Memory B cell (primary cell): ENCODE measurements at places on chromosomes 3 and 15.

DNA sequence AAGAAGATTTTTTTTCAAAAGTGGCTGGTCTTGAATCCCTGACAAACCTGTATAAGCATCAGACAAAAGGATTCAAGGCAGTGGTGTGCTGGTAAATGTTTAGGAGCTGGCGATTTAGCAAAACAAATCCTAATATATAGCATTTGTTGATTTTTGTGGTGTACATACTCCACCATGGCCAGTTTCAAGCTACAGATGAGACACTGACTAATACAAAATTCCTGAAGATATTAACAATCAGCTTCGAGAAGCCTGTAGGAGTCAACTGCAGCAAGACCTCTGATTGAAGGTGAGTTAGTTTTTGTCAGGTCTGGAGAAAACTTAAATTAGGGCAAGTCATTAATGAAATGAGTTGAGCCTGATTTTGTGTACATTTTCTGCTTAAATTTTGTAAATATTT, 6.7 kb downstream of the STRIT1 start:
- no peak for DNase-seq

GRCh38 chr3:10555263-10555662, 49.9 kb upstream of the ATP2B2 start:
- no peak for DNase-seq

DNA sequence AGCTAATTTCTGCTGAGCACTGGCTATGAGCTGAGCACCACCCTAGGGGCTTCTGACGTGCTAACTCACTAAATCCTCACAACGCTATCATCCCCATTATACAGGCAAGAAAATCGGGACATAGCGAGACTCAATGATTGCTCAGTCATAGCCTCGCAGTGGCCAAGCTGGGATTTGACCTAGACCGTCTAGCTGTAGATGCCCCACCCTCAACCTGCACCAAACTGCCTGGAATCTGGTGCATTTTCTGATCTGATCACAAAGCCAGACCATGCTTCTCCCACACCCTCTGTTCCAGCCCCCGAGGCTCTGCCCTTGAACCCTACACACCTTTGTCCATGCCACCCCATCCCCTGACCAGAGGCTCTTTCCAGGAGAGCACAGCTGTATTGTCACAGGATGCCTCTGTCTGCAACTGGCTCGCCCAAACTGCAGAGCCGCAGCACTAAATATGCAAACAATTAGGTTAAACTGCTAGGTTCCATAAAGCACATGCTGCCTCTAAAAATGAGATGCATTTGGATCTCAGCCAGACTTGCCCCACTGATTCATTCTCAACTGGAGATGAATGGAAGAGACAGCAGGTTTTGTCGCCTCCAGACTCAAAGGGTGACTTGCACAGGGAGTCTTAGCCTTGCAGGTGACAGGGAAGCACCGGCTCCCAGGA, 95.2 kb downstream of the NUP210 start:
- DNase-seq, result no peak

GRCh38 chr15:29854413-29854812, 32.1 kb upstream of the TJP1 start:
- no peak for DNase-seq

DNA sequence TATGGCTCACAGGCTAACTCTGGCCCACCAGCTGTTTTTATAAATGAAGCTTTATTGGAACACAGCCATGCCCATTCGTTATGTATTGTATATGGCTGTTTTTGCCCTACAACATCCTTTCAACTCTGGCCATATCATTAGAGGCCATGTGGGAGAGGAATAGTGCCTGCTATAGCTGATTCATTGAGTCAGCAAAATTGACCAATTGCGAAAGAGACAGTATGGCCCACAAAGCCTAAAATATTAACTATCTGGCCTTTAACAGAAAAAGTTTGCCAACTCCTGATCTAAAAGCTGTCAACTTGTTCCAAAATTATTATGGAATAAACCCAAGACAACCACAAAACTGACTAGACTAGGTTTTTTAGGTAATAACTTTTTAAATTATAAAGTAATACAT, 1.4 kb downstream of the NR1I2 start:
- DNase-seq, result no peak

DNA sequence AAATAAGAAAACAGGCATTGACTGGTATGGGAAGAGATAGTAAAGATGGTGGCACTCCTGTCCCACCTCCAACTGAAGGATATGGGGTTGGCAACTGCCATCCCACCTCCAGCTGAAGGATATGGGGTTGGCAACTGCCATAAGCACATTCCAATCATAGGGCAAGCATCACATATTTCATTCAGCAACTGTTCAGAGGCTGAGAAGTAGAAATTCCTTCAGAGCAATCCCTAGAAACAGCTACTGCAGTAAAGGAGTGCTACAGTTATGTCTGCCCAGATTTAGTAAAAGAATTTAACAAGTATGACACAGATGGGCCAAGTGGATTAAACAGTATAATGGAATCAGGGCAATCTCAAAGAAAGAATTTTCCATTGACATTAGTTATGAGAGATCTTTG, 156.8 kb downstream of the IMPG2 start:
- DNase-seq, result no peak

DNA sequence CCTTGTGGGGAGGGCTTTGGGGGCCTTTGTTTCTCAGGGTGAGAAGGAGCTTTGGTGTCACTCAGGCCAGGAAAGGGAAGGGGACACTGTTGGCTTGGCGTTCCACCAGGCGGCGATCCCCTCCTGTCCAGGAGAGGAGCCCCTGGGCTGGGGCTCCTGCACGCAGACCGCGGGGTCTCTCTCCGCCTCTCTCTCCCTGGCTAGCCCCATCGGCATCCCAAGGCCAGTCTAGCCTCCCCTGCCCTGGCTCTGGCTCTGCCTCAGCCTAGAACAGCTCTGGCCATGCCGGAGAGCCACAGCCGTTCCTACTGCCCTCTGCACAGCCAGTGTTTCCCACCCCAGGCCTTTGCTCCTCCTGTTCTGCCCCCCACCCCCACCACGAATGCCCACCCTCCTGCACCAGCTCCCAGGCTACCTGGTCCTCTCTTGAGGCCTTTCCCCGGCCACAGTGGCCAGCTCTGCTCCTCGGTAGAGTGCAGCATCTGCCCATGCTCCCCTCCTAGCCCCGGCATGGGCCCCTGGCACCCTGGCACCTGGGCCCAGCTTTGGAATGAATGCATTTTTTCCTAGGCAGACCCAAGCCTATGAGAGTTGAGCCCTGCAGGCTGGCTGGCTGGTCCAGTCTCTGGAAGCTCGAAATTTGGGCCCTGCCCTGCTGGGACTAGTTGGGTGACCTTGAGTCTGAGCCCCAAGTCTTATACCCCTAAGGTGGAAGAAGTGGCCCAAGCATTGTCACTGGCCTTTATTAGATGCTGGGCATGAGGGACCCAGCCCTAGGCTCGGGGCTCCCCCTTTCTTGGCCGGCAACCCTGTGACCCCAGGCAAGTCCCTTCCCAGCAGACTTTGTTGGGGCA, 2.4 kb downstream of the PLXNA1 start:
- no peak for DNase-seq

- DNase-seq, result no peak
Observed at GRCh38 chr3:99760031-99760430, 57.6 kb upstream of the CMSS1 start.

DNA sequence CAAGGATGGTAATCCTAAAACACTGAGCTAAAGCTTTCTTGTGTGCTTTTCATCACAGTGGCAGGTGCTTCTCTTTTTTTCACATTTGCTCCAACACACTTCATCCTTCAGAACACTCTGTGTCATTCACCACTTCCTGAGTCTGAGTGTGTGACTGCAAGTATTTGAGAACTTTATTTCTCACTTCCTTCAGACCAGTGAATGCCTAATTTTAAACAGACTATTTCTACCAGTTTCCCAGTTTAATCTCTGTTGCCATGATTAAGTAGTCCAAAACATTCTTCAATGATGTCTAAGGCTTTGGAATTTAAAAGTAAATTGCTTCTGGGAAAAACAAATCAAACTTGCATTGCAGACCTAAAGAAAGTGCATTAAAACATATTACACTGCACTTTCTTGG, 541.2 kb downstream of the RBMS3 start:
- DNase-seq, result no peak

DNA sequence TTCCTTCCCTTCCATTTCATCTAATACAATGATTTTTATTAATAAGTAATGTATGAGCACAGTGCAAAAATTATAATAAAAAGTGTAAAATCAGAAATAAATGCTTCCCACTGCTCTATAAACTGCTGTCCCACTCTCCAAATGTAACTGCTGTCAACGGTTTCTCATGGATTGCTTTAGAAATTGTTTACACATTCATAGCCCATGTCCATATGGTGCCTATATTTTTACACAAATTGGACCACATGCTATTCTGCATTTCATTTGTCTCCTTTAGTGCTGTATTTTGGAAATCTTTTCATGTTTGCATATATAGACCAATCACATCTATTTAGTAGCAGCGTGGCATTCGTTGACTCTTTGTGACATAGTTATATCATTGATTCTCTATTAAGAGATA, 164.7 kb upstream of the SLCO3A1 start:
- DNase-seq, result no peak

- no peak for DNase-seq
Observed at GRCh38 chr3:34038131-34038530, 239.7 kb downstream of the PDCD6IP start.

DNA sequence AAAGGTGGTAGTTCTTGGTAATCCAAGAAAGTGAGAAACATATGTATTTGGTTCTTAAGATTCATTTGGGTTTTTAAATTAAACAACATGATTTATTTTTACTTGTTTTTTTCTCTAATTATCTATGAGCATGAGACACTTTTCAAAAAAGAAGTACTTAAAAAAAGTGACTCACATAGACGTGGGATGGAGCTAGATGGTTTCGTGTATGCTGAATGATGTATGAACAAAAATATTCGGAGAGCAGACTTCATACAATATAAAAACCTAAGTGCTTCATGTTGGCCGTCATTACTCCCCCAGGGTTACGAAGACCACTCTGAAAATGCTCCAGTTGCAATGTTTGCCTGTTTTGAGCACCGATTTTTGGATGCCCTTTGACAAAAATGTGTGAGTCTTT, 90.9 kb downstream of the RORA start:
- DNase-seq, result no peak

GRCh38 chr3:119034256-119035013, at the start of gene IGSF11:
TSS of gene IGSF11 (minus strand) at chr3:119034846. CDS start at chr3:119034582, 264 bp downstream.
- peak; percentile 59 for DNase-seq

DNA sequence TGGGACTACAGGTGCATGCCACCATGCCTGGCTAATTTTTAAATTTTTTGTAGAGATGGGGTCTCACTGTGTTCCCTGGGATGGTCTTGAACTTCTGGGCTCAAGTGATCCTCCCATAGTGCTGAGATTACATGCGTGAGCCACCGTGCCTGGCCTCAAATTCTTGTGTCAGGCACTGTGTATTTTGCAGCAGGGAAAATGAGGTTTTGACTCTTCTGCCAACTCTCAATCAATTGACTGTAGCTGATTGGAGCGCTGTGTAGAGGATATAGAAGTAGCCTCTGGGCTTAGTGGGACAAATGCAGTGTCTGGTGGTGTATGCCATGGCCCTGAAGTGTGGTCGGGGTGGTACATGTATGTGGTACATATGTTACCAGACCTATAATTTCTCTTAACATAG, 152.3 kb downstream of the FNDC3B start:
- no peak for DNase-seq

- no peak for DNase-seq
Observed at GRCh38 chr3:5699811-5700210, 512.3 kb downstream of the EDEM1 start.

GRCh38 chr15:46918462-46919140, 798.7 kb upstream of the SEMA6D start:
- no peak for DNase-seq

DNA sequence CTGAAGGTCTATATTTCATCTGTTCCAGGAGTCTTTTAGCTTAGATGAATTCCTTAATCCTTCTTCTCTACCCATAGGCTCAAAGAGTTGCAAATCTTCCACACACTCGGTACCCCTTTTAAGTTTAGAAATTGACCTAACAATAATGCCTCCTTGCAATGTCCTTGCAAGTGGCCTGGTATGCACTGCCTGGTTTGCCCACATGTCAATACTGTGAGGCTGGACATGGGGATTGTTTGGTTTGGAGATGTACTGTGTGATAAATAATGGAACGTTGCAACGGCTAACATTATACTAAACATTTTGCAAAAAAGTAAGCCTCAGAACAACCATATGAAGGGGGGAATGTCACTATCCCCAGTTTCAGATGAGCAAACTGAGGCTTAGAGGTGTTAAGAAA, 22.4 kb upstream of the TPM1 start:
- no peak for DNase-seq
